ENCODE measurements at places on chromosomes 6 and 20. TPM values are rescaled to one million over a fixed set of nuclear protein-coding genes. Genes with fewer than 3 reads are reported as not detected.

GRCh38 chr6:149854532-149854931 lies 9.6 kb downstream of the LRP11 start:
- DNase-seq: no peak
- H3K27ac ChIP-seq: peak overlapping the region; percentile 96
- peaks cover 4% of the 10 kb centered on the region for H3K36me3 ChIP-seq
- peaks cover 80% of the 10 kb centered on the region for H3K4me1 ChIP-seq
- H3K4me3 ChIP-seq: peak overlapping the region; percentile 71

DNA sequence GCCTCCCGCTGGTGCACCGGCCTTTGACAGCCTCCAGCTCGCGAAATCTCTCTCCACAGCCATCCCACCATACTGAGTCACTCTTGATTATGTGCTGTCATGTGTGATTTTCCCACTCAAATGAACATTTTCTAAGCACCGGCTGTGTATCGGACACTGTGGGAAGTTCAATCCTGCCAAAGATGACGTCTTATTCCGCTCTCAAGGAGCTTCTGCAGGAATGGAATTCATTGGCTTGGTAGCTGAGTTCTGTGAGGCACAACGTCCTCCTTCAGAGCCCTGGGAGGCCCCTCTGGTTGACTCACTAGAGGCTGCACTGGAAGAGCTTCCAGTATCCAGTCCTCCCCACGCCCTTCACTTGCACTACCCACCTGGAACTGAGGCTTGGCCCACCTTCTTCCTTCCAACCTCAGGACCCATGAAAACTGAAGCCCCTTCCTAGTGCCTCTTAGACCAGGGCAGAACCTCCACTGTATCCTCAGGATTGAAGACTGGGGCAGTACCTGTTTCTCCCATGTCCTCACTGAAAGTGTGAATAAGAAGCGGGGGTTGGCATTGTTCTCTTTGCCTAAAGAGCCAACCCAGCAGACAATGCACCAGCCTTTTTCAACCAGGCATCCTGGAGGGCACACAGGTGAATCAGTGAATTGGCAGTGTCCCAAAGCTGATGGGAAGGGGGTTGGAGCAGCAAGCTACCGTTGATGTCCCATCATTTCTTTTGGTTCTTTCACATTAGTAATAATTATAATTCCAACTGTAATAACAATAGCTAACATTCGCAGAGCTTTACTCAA lies 1.7 kb downstream of the UNC5CL start:
- H3K4me1 ChIP-seq: peaks cover 9% of the 10 kb centered on the region
- no peak for DNase-seq
- H3K4me3 ChIP-seq: no peak overlapping the region
- no peak overlapping the region for H3K27ac ChIP-seq

- DNase-seq: no peak
- H3K27ac ChIP-seq: peak overlapping the region; percentile 12
- no peaks in the 10 kb centered on the region for H3K27me3 ChIP-seq
- H3K4me3 ChIP-seq: no peak overlapping the region
- peaks cover 38% of the 10 kb centered on the region for H3K4me1 ChIP-seq
- H3K36me3 ChIP-seq: no peaks in the 10 kb centered on the region
Measured at GRCh38 chr20:32749914-32750637, 6.8 kb upstream of the COMMD7 start.

DNA sequence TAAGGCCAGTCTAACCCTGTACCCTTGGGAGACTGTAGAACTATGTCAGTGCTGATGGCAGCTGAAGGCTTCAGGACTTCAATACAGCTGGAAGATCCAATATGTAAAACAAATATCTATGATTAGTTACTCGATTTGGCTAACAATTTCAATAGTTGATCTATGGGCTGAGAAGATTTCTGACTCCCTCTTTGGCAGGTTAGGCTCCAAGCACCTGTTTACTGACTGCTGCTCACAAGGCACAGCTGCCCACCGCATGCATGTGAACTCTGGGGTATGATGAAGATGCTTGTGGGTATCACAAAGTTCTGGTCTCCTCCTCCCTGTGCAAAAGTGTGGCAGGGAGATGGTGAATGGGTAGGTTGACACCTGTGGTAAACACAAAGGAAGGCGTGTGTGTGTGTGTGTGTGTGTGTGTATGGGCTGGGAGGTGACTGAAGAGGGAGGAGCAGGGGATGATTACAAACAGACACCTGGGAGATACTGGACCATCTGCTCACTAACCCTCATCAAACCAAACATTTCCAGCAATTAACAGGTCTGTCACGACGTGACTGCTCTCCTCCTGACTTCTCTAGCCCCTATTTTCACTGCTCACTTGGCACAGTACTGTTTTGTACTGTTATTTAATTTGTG lies 18.1 kb downstream of the ELMO2 start:
- H3K36me3 ChIP-seq: peaks cover 47% of the 10 kb centered on the region
- no peak overlapping the region for H3K27ac ChIP-seq
- H3K4me1 ChIP-seq: no peaks in the 10 kb centered on the region

DNA sequence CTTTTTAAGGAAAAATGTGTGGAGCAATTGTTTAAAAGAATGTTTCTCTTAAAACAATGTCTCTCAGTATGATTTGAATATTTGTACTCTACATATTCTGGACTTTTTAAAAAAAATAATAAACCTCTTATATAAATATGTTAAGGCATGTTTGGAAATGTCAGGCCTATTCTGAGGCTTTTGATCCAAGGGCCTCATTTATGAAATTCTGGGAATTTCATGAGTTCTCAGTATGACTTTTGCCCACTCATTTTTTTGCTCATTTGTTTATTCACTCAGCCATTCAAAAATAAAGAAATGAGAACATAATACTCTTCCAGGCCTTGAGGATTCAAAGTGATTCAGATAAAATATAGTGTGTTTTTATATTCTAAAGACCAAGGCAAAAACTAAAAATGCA lies 60.4 kb downstream of the DOK5 start:
- peak overlapping the region; percentile 9 for H3K27ac ChIP-seq
- DNase-seq: no peak
- no peak overlapping the region for H3K4me3 ChIP-seq
- no peaks in the 10 kb centered on the region for H3K27me3 ChIP-seq
- H3K4me1 ChIP-seq: peaks cover 24% of the 10 kb centered on the region

- H3K27ac ChIP-seq: no peak overlapping the region
- no peak for DNase-seq
- peaks cover 36% of the 10 kb centered on the region for H3K27me3 ChIP-seq
- no peaks in the 10 kb centered on the region for H3K4me1 ChIP-seq
Measured at GRCh38 chr6:41190791-41191190, 10.2 kb downstream of the TREML2 start.

The TUBB2B gene
- 109 TPM for total RNA-seq

DNA sequence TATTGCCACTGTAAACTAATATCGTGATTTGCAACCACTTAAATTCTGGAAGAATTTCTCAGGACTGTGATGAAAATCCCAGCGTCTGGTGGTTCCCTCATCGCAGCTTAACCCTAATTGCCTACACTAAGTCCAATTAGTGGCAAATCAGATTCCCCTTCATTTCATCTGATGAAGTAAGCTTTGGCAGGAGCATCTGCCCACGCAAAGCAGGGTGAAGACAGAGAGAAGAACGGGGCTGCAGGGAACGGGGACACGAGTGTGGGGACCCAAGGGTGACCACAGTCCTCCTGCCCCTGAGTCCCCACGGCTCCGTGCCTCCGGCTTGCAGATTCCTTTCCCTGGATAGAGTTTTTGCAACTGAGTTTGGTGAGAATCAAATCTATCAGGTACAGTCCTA lies 159.5 kb downstream of the LY86 start:
- H3K36me3 ChIP-seq: no peaks in the 10 kb centered on the region
- no peak overlapping the region for H3K4me3 ChIP-seq
- H3K27ac ChIP-seq: no peak overlapping the region
- H3K27me3 ChIP-seq: peaks cover 3% of the 10 kb centered on the region
- peaks cover 9% of the 10 kb centered on the region for H3K4me1 ChIP-seq

DNA sequence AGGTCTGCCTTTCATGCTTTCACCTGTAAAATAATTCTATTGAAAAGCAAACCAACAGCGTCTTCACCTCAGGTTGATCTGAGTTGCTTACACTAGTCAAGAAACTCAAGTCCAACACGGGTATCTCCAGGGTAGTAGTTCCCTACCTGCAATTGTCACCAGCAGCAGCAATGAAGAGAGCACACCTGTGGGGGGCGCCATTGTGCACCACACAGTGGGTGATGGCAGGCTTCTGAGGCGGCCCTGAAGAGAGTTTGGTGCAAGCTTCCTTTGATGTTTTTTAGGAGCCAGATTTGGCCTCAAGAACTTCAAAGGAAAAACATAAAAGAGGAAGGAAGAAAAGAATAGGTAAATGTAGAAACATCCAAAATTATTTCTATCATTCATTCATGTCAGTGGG lies 45.1 kb downstream of the KIAA0319 start:
- no peaks in the 10 kb centered on the region for H3K27me3 ChIP-seq
- no peak overlapping the region for H3K4me3 ChIP-seq
- H3K4me1 ChIP-seq: no peaks in the 10 kb centered on the region
- no peak for DNase-seq

- peaks cover 49% of the 10 kb centered on the region for H3K4me1 ChIP-seq
- H3K4me3 ChIP-seq: no peak overlapping the region
- no peak for DNase-seq
Measured at GRCh38 chr6:144330017-144330987, 45.2 kb downstream of the UTRN start.

- no peaks in the 10 kb centered on the region for H3K36me3 ChIP-seq
- no peak overlapping the region for H3K27ac ChIP-seq
- no peak for DNase-seq
- no peak overlapping the region for H3K4me3 ChIP-seq
- H3K27me3 ChIP-seq: no peaks in the 10 kb centered on the region
Measured at GRCh38 chr20:56187534-56188165, 60.9 kb upstream of the MC3R start.

GRCh38 chr6:15427331-15428070 lies 181.6 kb downstream of the JARID2 start:
- H3K36me3 ChIP-seq: peaks cover 1% of the 10 kb centered on the region
- H3K4me3 ChIP-seq: no peak overlapping the region
- no peak overlapping the region for H3K27ac ChIP-seq
- DNase-seq: no peak
- peaks cover 39% of the 10 kb centered on the region for H3K4me1 ChIP-seq
- H3K27me3 ChIP-seq: no peaks in the 10 kb centered on the region

DNA sequence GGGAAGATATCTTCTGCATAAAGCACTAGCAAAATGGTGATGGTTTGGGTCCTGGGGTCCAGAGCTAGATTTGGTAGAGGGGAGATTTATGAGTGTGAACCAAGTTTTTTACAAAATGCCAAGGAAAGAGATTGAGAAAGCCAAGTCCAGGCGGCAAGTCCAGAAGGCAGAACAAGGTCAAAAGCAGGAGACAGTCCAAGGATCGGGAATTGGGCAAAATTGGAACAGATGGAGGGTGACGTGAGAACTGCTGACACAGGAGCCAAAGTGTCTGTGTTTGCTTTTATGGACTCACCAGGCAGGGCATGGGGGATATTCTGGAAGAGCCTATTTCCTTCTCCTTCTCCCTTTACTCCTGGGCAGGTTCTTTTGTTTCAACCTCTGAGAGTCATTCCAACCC lies 4.1 kb downstream of the NHLRC1 start:
- H3K27me3 ChIP-seq: no peaks in the 10 kb centered on the region
- no peak overlapping the region for H3K27ac ChIP-seq
- H3K4me3 ChIP-seq: no peak overlapping the region
- H3K36me3 ChIP-seq: no peaks in the 10 kb centered on the region
- peaks cover 11% of the 10 kb centered on the region for H3K4me1 ChIP-seq

DNA sequence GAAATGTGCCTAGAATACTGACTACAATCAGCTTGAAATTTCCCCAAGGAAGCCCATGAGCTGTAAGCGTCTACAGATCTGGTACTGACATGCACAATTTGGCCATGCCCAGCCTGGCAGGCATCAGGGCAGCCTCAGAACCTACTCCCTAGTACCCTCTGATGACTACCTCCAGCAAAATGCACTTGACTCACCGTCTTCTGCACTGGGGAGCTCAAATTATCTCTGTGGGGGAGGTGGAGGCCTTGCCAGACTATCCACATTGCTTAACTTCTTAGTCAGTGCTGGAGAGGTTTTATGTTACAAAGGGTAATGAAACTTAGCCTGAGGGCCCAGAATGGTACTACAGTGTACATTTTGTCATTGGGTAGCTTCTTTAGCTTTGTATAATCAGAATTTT lies 126.0 kb upstream of the ADGRF1 start:
- peak overlapping the region; percentile 52 for H3K27ac ChIP-seq
- no peak overlapping the region for H3K4me3 ChIP-seq
- no peaks in the 10 kb centered on the region for H3K27me3 ChIP-seq
- peaks cover 38% of the 10 kb centered on the region for H3K4me1 ChIP-seq
- no peak for DNase-seq

The THBS2 gene
- 1,906 TPM for total RNA-seq

DNA sequence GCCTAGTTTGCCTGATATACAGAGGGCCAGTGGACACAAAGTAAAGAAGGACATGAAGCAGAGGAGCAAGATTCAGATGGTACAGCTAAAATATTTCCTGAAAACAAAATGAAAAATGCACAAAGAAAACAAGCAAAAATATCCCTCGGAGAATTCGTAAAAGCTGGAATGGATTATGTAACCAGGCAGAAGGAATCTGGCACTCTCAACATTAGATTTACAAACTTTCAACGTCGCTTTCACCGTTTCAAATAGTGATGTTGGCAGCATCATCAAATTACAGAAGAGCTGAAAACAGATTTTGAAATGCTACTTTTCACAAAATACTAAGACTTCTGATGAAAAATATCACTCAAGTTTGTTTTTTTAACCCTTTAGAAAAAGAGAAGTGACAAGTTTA lies 11.7 kb downstream of the SMLR1 start:
- peaks cover 13% of the 10 kb centered on the region for H3K4me1 ChIP-seq
- no peak overlapping the region for H3K27ac ChIP-seq
- no peak overlapping the region for H3K4me3 ChIP-seq
- H3K36me3 ChIP-seq: peaks cover 2% of the 10 kb centered on the region

The FAM83B gene
- not detected for total RNA-seq

GRCh38 chr6:113377362-113377942 lies 479.7 kb upstream of the MARCKS start:
- H3K27me3 ChIP-seq: no peaks in the 10 kb centered on the region
- peak overlapping the region; percentile 6 for H3K4me3 ChIP-seq
- no peak for DNase-seq
- H3K27ac ChIP-seq: peak overlapping the region; percentile 92

- H3K27me3 ChIP-seq: no peaks in the 10 kb centered on the region
- no peak for DNase-seq
- peaks cover 7% of the 10 kb centered on the region for H3K4me1 ChIP-seq
- no peak overlapping the region for H3K27ac ChIP-seq
- H3K4me3 ChIP-seq: no peak overlapping the region
Measured at GRCh38 chr6:41088451-41088850, 15.7 kb downstream of the NFYA start.

- DNase-seq: no peak
- H3K36me3 ChIP-seq: peaks cover 20% of the 10 kb centered on the region
- no peak overlapping the region for H3K4me3 ChIP-seq
- no peaks in the 10 kb centered on the region for H3K4me1 ChIP-seq
- H3K27ac ChIP-seq: no peak overlapping the region
- peaks cover 3% of the 10 kb centered on the region for H3K27me3 ChIP-seq
Measured at GRCh38 chr20:47735412-47736400, 49.6 kb downstream of the SULF2 start.

The NKAPL gene
- not detected for total RNA-seq

Data from chondrocyte (in vitro differentiated cells).